Stimulated activated CD4-positive, alpha-beta T cell treated with anti-CD3 and anti-CD28 coated beads, Interleukin-12 subunit alpha, Interleukin-12 subunit beta, amount 100 ng/mL, for 48 hours (primary cell): ENCODE measurements at places on chromosomes 13 and 19.

GRCh38 chr19:30180691-30181090, 191.5 kb upstream of the ZNF536 start:
- no peak for DNase-seq

DNA sequence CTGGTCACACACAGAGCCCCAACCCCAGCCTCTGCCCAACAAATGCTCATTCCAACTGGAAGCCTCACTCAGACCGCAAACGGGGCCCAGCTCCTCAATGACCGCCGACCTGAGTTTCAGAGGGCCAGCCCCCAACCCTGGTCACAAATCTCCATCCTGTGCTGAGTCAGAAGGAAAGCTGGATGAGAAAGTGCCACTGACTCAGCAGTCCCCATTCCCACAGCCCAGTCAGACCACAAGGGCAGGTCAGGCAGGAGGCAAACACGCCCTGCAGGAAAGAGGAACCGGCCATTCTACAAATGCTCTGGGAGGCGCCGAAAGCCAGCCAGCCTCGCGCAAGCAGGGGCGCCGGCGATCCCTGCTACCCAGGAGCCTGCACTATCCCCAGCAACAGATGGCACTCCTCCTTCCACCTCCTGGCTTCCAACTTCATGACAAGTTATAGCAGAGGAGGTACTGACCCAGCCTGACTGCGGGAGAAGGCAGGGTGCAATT, 14.1 kb upstream of the PRKD2 start:
- no peak for DNase-seq

DNA sequence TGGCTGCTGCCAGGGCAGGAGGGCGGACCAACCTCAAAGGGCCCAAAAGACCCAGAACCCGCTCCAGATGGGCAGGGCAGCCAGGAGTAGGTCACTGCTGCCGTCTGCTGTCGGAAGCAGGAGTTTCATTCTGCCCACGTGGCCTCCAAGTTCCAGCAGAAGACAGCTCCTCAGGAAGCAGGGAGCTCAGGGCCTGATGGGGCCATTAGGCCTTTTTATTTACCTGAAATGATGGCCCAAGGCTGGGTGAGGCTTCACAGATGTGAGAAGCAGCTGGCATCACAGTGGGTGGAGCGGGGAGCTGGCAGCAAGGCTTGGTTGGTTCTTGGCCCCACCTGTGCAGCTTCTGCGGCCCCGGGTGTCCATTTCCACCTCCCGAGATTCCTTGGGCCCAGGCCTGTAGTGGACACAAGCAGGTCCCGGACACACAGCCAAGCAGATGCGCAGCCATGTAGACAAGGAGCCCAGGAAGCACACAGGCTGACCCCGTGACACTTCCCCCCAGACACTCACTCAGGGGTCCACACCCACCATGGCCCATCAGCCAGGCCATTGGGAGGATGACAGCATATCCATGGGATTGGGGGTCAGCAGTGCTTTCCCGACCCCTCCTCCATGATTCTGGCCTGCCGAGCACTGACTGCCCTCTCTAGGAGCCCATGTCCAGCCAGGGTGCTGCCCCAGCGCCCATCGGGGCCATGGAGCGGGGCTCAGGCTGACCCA, 26.4 kb downstream of the C13orf46 start:
- DNase-seq, result no peak

DNA sequence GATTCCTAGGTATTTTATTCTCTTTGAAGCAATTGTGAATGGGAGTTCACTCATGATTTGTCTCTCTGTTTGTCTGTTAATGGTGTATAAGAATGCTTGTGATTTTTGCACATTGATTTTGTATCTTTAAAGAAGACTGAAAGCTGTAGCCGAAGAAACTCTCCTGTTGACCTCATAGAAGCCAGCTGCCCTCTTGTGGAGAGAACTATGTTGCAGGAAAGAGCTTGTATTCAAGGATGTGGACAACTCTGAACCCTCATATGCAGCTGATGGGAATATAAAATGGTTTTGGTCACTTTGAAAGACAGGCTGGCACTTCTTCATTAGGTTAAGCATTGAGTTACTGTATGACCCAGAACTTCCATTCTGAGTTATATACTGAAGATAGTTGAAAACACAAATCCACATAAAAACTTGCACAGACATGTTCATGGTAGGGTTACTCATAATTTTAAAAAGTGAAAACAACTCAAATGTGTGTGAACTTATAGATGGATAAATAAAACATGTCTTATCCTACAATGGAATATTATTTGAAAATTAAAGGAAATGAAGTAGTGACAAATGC, 65.8 kb upstream of the SLITRK6 start:
- DNase-seq, result no peak

GRCh38 chr19:4555657-4556561, 3.6 kb downstream of the SEMA6B start:
- no peak for DNase-seq

- no peak for DNase-seq
Observed at GRCh38 chr13:114046431-114046975, 72.6 kb upstream of the C13orf46 start.

DNA sequence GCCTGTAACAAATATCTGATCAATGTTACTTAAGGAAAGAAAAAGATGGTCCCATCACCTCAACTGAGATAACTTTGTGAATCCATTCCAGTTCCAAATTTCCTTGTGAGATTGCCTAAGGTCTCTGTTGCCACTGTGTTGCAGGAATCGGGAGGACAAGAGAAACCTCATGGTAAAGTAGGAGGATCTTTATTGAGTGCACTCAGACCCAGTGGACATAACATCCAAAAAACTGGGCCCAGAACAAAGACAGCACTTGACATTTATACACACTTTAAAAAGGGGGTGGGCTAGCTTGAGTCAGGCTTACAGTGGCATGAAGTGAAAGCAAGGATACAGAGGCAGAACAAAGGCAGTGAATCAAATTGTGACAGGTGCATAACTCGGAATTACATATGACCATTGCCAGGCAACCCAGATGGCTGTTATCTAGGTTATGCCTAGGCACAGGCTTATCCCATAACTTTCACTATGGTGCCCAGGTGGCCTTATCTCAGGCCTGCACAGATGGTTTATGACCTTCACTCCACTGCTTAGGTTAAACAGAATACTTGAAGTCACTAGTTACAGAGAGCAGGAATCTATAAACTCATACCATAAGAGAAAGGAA, 459.4 kb upstream of the PCDH20 start:
- no peak for DNase-seq

DNA sequence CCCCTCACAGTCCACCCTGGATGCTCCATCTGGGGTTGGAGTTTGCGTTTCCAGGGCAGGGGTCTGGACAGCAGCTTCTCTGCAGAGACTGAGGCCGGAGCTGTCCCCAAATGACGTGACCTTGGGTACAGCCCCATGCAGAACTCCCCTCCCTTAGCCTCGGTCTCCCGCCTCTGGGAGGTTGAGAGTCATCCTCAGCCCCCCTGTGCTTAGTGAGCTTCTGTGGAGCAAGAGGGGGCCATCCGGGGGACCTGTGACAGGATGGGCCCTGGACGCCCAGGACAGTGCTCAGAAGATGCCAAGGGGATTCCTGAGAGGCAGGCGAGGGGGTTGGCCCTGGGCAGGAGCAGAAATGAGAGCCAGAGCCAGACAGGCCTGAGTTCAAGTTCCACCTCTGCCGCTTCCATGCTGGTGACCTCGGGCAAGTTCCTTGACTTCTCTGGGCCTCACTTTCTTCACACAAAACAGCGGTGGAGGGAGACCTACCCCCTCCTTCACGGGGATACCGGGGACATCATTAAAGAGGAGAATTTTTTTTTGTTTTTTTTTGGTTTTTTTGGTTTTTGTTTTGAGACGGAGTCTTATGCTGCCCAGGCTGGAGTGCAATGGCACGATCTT, 20.3 kb downstream of the SMIM24 start:
- no peak for DNase-seq

- no peak for DNase-seq
Observed at GRCh38 chr19:3839941-3840340, 28.9 kb downstream of the ZFR2 start.

DNA sequence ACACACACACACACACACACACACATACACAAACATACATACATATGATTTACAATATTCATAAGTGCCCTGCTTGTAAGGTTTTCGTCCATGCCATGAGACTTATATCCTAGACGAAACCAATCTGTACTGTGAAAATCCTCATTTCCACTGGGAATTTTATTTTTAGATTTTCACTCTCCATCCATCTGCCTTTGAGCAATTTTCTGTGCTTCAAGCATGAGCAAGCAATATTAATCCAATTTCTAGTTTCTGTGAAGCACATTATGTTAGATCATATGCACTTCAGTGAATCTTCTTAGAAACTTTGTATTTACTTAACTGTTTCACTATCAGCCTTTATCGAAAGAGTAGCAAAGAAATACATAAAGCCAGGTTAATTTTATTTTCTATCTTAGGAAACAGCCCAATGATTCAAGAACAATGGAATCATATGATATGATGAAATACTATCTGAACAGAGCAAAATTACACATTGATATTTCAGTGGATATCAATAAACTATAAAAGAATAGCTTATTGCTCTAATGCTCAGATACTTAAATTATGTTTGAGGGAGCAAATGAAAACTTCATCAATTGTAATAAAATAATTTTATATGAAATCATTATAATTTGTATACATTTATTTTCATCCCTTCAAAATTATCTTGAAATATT, 1100.7 kb upstream of the MIR17HG start:
- DNase-seq, result no peak
